ENCODE measurements at places on chromosomes 7 and 10. TPM values are rescaled to one million over a fixed set of nuclear protein-coding genes. Genes with fewer than 3 reads are reported as not detected.

Gene RNF133
- not detected for total RNA-seq

Gene SYNPO2L
- not detected for total RNA-seq

Gene ATRNL1
- total RNA-seq, result not detected

DNA sequence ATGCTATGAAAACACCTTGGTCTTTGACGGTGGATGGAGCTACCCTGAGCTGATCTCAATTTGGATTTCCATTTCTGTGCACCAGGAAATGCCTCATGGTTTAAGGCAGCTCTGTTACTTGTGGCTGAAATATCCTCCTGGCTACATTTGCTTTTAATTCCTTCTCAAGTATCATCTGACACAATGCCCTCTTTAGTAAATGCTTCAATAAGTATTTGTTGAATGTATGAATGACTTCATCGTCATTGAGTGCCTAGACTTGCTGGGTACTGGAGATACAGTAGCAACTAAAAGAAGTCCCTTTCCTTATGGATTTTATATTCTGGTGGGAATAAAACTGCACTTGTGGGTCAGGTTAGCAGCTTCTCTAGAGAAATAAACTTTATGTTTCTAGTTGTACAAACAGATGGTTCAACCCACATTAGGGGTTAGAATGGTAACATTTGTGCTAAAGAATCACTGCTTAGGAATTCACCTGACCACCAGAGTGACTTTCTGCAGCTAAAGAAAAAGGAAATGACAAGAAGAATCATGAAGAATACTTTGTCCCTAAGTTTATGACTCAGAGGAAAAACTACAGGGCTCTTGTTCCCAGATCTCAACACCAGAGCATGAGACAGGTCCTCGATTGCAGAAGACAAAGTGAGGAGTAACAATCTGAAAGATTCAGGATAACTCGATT is 21.8 kb upstream of the SMNDC1 start:
- H3K4me1 ChIP-seq, result peaks cover 25% of the 10 kb centered on the region
- DNase-seq, result no peak
- peaks cover 4% of the 10 kb centered on the region for H3K36me3 ChIP-seq
- no peak overlapping the region for H3K4me3 ChIP-seq
- H3K27me3 ChIP-seq, result peaks cover 1% of the 10 kb centered on the region
- H3K27ac ChIP-seq, result no peak overlapping the region

DNA sequence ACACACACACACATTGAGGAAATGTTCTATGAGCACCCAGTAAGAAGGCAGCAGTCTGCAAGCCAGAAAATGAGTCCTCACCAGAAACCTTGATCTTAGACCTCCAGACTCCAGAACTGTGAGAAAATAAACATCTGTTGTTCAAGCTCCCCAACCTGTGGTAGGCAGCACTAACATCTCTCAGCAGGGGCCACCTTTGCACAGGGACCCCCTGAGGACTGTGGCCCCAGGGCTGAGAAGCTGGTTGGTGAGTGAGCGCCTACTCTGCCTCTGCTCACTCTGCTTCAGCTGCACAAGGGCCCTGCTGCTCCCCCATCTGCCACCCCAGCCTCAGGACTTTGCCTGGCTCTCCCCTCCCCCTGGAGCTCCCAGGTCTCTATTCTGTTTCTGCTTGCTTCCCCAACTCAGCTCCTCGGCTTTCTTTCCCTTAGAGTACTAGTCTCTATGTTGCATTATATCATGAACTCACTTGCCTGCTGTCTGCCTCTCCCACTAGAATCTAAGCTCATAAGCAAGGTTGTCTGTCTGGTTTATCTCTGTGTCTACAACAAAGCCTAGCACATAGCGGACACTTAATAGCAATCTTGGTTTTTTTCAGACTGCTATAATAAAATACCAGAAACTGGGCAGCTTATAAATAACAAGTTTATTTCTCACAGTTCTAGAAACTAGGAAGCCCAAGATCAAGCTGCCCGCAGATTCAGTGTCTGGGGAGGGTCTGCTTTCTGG is 40.4 kb upstream of the PRLHR start:
- no peaks in the 10 kb centered on the region for H3K36me3 ChIP-seq
- H3K27me3 ChIP-seq, result no peaks in the 10 kb centered on the region
- no peak overlapping the region for H3K27ac ChIP-seq
- no peak overlapping the region for H3K4me3 ChIP-seq
- no peaks in the 10 kb centered on the region for H3K4me1 ChIP-seq
- no peak for DNase-seq

GRCh38 chr10:101919026-101919770 is 75.6 kb upstream of the KCNIP2 start:
- H3K4me3 ChIP-seq, result no peak overlapping the region
- DNase-seq, result no peak
- no peaks in the 10 kb centered on the region for H3K27me3 ChIP-seq
- H3K36me3 ChIP-seq, result no peaks in the 10 kb centered on the region

- no peak for DNase-seq
- no peak overlapping the region for H3K27ac ChIP-seq
- H3K4me1 ChIP-seq, result peaks cover 6% of the 10 kb centered on the region
- H3K36me3 ChIP-seq, result peaks cover 46% of the 10 kb centered on the region
Measured at GRCh38 chr7:30584415-30584814, 10.3 kb upstream of the GARS1 start.

DNA sequence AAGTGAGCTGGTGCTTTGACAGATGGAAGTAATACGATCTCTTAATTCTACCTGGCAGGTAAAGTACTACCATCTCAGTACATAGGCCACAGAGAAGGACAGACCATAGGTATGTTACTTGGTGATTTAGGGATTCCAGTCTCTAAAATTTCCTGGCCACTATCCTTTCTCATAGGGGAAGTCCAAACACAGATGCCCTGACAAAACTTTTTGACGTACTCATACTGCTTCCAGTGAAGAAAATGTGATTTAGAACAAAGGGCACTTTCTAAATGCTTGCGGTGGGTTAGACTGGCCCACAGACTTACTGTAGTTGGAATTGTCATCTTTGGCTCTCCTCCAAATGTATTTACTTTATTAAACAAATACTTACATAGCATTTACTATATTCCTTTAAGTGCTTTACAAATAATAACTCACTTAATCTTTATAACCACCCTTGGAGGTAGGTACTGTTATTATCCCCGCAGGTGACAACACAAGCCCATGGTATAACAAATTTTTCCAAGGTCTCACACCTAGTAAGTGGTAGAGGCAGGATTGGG is 3.0 kb downstream of the PI4K2A start:
- DNase-seq, result no peak
- no peak overlapping the region for H3K4me3 ChIP-seq
- peaks cover 12% of the 10 kb centered on the region for H3K36me3 ChIP-seq

DNA sequence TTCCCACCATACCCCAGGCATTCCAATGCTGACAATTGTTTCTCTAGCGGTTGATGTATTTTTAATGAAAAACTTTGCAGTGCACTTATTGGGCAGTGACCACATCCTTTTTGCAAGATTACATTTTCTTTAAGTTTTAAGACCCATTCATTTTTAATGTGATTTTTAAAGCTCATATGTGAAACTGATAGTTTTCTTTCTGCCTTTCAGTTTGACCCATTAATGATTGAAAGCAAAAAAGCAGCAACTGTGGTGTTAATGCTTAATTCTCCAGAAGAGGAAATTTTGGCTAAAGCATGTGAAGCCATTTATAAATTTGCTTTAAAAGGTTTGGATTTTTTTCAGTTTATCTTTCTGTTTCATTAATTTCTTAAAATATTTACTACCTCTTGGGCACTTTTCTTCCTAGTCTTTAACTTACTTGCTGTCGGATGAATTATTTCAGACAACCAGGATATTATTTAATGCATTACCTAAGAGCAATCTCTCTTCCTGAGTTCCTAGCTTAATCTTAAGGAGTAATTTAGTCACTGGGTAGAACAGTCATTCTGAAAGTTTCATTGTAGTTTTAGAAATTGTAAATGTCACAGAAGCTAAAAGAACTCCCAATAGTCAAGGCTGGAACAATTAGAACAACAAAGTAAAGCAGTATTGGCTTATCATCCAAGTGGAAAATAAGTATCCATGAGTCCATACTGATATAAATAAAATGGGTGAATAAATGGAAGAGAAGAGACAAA is 18.3 kb downstream of the ARMC3 start:
- peaks cover 14% of the 10 kb centered on the region for H3K4me1 ChIP-seq
- no peak overlapping the region for H3K4me3 ChIP-seq
- DNase-seq, result no peak
- no peaks in the 10 kb centered on the region for H3K36me3 ChIP-seq
- peaks cover 3% of the 10 kb centered on the region for H3K27me3 ChIP-seq
- H3K27ac ChIP-seq, result no peak overlapping the region

DNA sequence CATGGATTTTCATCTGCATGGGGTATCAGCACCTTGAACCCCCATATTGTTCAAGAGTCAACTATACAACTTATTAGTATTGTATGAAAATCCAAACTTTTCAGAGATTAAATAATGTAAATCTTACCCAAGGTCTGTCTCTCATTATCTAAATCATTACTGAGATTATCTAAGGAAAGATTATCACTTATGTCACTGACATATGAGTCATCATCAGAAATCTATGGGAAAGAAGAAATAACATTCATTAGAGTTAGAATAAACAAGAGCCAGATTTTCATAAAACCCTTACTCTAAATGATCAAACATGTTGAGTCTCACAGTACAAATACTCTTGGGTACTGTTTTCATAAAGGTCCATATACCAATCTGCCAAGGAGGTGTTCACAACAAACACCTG is 83.3 kb upstream of the GSDME start:
- H3K27me3 ChIP-seq, result no peaks in the 10 kb centered on the region
- peaks cover 19% of the 10 kb centered on the region for H3K4me1 ChIP-seq
- H3K36me3 ChIP-seq, result peaks cover 32% of the 10 kb centered on the region
- no peak overlapping the region for H3K4me3 ChIP-seq
- H3K27ac ChIP-seq, result no peak overlapping the region

- H3K36me3 ChIP-seq, result peaks cover 5% of the 10 kb centered on the region
- DNase-seq, result no peak
- H3K27me3 ChIP-seq, result no peaks in the 10 kb centered on the region
- no peak overlapping the region for H3K27ac ChIP-seq
Measured at GRCh38 chr7:134089446-134089845, 37.7 kb upstream of the LRGUK start.

Data from activated CD8-positive, alpha-beta T cell treated with anti-CD3 and anti-CD28 coated beads for 36 hours (primary cell).